ENCODE measurements at places on chromosomes 4 and X.

GRCh38 chr4:40149960-40150385 lies 46.9 kb upstream of the RHOH start:
- no peak for DNase-seq

DNA sequence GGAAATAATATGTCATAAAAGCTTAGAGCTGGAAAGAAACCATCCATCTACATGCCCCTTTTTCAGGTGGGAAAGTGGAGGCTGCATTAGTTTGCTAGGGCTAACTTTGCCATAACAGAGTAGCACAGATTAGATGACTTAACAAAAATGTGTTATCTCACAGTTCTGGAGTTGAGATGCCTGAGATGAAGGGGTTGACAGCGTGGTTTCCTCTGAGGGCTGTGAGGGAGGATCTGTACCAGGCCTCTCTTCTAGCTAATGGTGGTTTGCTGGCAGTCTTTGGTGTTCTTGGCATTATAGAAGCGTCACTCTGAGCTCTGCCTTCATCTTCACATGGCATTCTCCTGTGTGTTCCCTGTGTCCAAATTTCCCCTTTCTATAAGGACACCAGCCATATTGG lies 2.4 kb downstream of the CHRNA9 start:
- no peak for DNase-seq

- no peak for DNase-seq
These were observed 523.1 kb downstream of the IQCM start for GRCh38 chr4:149292425-149293007.

DNA sequence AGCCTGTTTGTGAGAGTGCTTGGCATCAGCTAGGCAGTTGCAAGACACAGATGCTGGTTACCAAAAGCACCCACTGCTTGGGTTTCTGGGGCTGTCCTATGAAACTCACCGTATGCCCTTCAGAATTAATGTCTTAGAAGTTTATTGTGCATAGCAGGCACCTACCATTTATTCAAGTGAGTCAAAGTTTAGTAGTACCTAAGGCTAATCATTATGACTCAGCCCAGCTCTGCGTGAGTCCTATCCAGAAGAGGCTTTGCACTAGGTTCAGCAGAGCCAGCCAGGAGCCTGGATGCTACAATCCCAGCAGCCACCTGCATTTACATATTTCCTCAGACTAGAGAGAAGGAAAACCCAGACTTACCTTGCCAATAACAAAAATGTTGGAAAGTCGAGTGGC lies 4.2 kb downstream of the RPS4X start:
- DNase-seq: no peak

GRCh38 chr4:2269618-2270163 lies 7.8 kb upstream of the MXD4 start:
- peak; percentile 66 for DNase-seq

GRCh38 chr4:147830987-147831386 lies 99.1 kb downstream of the ARHGAP10 start:
- DNase-seq: no peak

All from Right ventricle myocardium inferior (tissue), 1 donor.